Stimulated activated CD4-positive, alpha-beta T cell treated with anti-CD3 and anti-CD28 coated beads, Interleukin-4, amount 100 ng/mL, for 1 hour (primary cell): ENCODE measurements at places on chromosomes 5 and 9.

- no peak for DNase-seq
Measured at GRCh38 chr5:174191076-174191475, 145.6 kb downstream of the NSG2 start.

- no peak for DNase-seq
Measured at GRCh38 chr5:135429301-135430134, 17.6 kb downstream of the DCANP1 start.

DNA sequence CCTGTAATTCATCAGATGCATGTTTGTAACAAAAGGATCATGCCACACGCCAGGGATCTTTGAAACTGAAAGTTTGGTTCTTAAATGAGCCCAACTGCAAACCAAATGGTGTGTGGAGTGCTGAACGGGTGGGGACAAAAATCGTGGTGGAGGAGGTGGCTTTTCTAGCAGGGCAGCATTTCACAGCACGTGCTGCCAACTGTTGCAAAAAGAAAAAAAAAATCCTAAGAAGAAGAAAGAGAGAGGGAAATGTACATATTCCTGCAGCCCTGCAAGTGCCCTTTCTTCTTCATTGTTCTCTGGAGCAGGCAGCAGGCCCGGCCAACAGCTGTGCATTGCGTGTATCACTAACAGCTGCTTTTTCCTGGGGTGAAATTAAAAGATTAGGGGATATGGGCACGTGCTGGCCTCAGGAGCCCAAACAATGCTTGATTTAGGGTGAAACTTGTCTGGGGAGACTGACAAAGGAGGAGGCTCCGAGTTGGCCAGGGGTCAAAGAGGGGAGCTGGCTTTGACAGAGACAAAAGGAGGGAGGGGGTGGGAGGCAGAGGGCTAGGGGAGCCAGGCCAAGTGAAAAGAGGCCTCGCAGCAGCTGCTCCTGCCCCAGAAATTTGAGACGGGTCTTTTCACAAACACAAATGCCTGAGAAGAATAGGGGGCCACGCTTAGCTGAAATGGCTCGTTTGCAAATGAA, 73.0 kb downstream of the GADD45G start:
- no peak for DNase-seq

DNA sequence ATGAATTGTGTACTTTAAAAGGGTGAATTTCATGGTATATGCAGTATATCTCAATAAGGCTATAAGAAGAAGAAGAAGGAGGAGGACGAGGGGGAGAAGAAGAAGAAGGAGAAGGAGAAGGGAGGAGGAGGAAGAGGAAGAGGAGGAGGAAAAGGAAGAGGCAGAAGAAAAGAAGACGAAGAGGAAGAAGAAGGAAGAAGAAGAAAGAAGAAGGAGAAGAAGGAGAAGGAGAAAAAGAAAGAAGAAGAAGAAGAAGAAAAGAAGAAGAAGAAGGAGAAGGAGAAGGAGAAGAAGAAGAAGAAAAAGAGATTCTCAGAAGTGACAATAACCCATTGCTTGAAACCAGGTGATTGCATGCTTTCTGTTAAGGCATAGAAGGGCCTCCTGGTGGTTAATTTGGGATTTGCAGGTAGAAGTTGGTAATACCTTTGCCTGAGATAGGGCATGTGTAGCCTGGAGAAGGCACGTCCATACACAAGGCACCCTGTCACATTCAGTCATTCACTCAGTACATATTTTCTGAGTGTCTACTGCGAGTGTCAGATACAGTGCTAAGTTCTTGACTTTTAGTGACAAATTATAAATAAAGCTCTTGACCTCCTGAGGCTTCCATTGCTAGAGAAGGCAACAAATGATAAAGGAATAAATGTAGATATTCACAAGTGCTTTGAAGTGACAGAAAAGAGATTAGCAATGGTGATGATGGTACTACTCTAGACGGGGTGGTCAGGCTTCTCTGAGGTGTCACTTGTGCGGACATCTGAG, 231.3 kb downstream of the NPR3 start:
- no peak for DNase-seq

- no peak for DNase-seq
Measured at GRCh38 chr5:88741964-88742363, 141.0 kb downstream of the MEF2C start.

DNA sequence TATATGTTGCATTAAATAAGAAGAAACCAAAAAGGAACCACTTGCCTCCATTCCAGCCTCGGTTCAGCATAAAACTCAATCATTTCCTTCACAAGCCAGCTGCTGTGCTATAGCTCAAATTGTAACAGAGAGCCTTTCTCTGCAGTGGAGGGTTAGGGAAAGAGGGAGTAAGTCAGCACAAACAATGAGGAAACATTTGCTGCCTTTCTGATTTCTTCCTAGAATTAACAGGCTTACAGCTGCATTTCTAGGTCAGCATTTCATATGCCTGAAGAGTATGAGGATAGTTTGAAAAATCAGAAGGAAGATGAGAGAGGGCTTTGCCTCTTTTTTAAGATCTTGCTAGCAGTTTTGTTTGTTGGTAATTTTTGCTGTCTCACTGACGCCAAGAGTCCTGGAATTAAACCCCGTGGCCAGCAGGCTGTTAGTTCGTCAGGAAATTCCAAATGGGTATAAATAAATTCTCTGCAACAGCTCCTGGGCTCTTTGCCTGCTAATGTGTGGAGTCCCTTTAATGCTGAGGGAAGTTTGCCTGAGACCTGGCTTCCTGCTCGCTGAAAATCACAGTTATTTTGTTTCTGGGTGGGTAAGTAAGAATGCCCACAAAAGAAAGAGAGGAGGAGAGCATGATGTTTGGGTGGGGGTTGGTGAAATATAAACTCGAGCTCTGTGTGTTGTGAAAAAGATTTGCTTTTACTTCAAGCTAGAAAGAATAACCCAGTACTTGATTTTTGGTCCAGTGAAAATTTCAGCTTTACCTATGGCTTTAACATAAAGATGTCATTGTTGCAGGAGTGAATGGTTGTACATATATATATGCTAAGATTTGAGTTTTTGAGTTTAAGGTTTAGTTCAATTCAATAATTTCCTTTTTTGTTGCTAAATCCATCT, 148.1 kb upstream of the DMRT1 start:
- no peak for DNase-seq

- DNase-seq: no peak
Measured at GRCh38 chr9:76859860-76860259, 46.1 kb downstream of the PRUNE2 start.
